NCI-H510A (cell line): ENCODE measurements at places on chromosomes 11 and 22.

DNA sequence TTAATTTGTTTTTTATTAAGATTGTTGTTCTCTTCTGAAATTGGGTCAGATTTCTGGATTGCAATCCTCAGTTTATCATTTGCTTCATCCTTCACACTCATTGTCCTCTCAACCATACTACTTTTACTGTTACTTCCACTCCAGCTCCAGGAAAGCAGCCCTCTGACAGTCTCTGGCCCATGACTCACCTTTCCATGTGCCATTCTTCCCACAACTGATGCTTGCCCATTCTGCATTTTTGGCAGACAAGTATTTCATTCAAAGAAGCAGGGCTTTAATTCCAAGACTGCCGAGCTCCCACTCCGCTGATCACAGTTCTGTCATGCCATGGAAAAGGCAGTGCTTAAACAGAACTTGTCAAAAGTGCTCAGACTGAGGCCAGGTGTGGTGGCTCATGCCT is 139.2 kb downstream of the WNT11 start:
- no peak for DNase-seq

GRCh38 chr22:49070501-49070900 is 757.2 kb downstream of the BRD1 start:
- no peak for DNase-seq

GRCh38 chr22:40748388-40749355 is 69.4 kb downstream of the MCHR1 start:
- DNase-seq, result no peak

- DNase-seq, result no peak
Measured at GRCh38 chr22:39088685-39089032, 8.4 kb upstream of the APOBEC3H start.

- no peak for DNase-seq
Measured at GRCh38 chr11:96101146-96101545, 177.2 kb upstream of the MTMR2 start.

- DNase-seq, result no peak
Measured at GRCh38 chr11:90700789-90701439, 478.1 kb upstream of the CHORDC1 start.

- DNase-seq, result no peak
Measured at GRCh38 chr22:29062286-29062821, 723 bp upstream of the C22orf31 start.
